ENCODE measurements at places on chromosomes 16 and 17. TPM values are rescaled to one million over a fixed set of nuclear protein-coding genes. Genes with fewer than 3 reads are reported as not detected.

DNA sequence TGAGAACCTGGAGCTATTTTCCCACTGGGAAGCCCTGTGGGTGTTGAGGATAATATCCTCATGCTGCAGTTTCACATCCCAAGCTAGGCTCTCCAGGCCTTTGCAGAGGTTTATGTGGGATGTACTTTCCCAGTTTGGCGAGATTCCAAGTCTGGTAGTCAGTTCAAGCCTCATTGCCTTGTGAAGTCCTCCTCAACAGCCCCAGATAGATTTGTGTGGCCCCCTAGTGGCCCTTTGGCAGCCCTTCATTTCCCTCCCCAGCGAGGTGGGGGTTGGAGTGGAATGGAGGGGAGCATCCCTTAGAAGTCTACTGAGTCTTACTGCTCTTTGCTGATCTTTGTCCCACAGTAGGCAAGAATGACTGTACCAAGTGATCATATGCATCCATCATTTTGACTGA lies 137.9 kb downstream of the CDH11 start:
- peak; percentile 19 for DNase-seq
- peaks cover 20% of the 10 kb centered on the region for H3K4me1 ChIP-seq
- H3K36me3 ChIP-seq = peaks cover 29% of the 10 kb centered on the region
- no peak overlapping the region for H3K27ac ChIP-seq
- H3K27me3 ChIP-seq = no peaks in the 10 kb centered on the region

- H3K36me3 ChIP-seq = no peaks in the 10 kb centered on the region
- peaks cover 1% of the 10 kb centered on the region for H3K4me1 ChIP-seq
- H3K27me3 ChIP-seq = no peaks in the 10 kb centered on the region
Observed at GRCh38 chr17:35094902-35095301, 24.8 kb downstream of the RAD51D start.

DNA sequence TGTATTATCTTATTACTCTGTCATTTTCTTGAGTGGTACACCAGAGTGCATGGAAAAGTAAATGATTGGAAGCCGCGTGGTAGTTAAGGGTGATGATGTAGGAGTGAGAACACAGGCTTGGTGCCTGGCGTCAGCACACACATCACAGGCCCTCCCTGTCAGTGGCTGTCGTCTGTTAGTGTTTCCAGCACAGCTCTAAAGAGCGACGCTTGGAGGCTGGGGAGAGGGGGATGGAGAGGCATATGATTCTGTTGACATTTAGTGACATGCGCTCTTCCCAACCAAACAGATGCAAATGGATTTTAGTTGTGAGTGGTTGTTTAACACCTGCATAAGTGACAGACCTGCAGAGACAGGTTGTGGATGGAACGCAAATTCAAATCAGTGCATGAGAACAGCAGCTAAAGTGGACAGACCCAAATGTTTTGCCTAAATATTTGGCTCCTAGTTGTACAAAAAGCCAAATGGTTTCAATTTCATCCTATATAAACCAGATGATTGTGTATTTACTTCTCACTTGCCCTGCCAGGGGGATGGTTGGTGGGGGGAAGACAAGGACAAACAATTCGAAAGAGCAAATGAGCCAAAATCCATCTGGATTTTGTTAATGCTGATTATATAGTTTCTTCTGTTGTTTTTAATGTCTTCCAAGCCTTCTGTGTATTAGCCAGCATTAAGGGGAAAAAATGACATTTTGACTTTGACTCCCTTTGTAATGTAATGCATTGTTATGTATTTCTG lies 222.3 kb downstream of the WWOX start:
- no peak overlapping the region for H3K27ac ChIP-seq
- no peaks in the 10 kb centered on the region for H3K27me3 ChIP-seq
- H3K4me1 ChIP-seq = peaks cover 4% of the 10 kb centered on the region

DNA sequence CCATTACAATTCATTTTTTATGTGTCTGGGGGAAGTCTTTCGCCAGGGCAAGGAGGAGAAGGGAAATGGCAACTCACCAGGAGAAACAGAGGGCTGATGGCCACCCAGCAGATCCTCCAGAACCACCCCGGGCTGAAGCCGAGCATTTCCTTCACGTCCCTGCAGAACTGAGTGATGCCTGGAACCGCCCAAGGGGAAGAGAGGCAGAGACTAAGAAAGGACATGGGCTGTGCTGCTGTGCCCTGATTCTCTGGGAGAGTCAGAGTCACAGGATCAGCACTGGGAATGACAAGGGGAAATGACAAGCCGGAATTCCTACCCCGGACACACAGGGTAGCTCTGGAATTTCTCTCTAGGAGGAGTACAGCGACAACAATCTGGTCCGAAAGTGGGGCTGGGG lies 27.8 kb downstream of the SLC6A4 start:
- H3K36me3 ChIP-seq = no peaks in the 10 kb centered on the region
- H3K4me1 ChIP-seq = no peaks in the 10 kb centered on the region
- DNase-seq = no peak

GRCh38 chr17:50657054-50657453 lies 22.4 kb downstream of the ABCC3 start:
- H3K4me1 ChIP-seq = no peaks in the 10 kb centered on the region
- no peak for DNase-seq
- H3K36me3 ChIP-seq = no peaks in the 10 kb centered on the region

GRCh38 chr17:78141437-78142118 lies 4.6 kb upstream of the C17orf99 start:
- no peak for DNase-seq
- H3K27ac ChIP-seq = no peak overlapping the region
- H3K36me3 ChIP-seq = no peaks in the 10 kb centered on the region
- peaks cover 31% of the 10 kb centered on the region for H3K4me1 ChIP-seq
- H3K4me3 ChIP-seq = no peak overlapping the region

DNA sequence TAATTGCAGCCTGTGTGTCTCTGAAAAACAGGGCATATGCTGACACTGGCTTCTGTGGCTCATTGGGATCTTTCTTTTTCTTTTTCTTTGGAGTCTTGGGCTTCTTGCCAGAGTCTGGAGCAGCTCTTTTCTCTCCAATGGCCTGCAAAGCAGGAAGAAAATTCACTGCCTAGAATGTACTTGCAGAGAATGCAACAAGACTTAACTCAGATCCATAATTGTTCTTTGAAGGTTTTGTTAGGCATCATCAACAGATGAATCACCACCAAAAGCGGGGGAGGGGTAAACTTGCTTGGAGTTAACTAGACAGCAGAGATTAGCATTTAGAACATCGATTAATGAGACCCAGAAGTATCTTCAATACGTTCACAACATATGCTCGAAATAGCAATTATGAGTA lies 100.9 kb downstream of the TOX3 start:
- H3K4me1 ChIP-seq = no peaks in the 10 kb centered on the region
- no peaks in the 10 kb centered on the region for H3K27me3 ChIP-seq
- no peak overlapping the region for H3K27ac ChIP-seq
- H3K36me3 ChIP-seq = no peaks in the 10 kb centered on the region

DNA sequence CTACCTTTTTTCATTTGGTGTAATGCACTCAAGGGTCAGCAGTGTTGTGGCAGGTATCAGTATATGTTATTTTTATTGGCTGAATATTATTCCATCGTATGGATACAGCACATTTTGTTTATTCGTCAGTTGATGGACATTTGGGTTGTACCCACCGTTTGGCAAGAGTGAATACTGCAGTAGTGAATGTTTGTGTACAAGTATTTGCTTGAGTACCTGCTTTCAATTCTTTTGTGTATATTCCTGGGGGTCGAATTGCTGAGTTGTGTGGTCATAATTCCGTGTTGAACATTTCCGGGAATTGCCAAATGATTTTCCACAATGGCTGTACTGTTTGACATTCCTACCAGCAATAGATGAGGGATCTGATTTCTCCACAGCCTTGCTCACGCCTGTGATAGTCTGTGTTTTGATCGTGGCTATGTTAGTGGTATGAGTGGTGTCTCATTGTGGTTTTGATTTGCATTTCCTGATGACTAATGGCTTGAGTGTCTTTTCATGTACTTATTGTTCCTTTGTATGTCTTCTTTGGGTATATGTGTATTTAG lies 108.4 kb downstream of the OR1D5 start:
- no peak overlapping the region for H3K4me3 ChIP-seq
- no peak overlapping the region for H3K27ac ChIP-seq
- no peaks in the 10 kb centered on the region for H3K36me3 ChIP-seq
- DNase-seq = no peak
- H3K4me1 ChIP-seq = peaks cover 5% of the 10 kb centered on the region
- no peaks in the 10 kb centered on the region for H3K27me3 ChIP-seq

Gene NUDT7
- 58.2 TPM for total RNA-seq

Gene C16orf95
- 3.9 TPM for total RNA-seq

Gene ACSM5
- 0.98 TPM for total RNA-seq

Gene CPHXL2
- total RNA-seq = not detected

Gene TPSG1
- not detected for total RNA-seq

Gene ENKD1
- 3.6 TPM for total RNA-seq
